Hepatic stellate cell (primary cell): ENCODE measurements at places on chromosomes 6 and 20.

GRCh38 chr6:5850848-5851255 lies 155.9 kb downstream of the NRN1 start:
- DNase-seq, result no peak

DNA sequence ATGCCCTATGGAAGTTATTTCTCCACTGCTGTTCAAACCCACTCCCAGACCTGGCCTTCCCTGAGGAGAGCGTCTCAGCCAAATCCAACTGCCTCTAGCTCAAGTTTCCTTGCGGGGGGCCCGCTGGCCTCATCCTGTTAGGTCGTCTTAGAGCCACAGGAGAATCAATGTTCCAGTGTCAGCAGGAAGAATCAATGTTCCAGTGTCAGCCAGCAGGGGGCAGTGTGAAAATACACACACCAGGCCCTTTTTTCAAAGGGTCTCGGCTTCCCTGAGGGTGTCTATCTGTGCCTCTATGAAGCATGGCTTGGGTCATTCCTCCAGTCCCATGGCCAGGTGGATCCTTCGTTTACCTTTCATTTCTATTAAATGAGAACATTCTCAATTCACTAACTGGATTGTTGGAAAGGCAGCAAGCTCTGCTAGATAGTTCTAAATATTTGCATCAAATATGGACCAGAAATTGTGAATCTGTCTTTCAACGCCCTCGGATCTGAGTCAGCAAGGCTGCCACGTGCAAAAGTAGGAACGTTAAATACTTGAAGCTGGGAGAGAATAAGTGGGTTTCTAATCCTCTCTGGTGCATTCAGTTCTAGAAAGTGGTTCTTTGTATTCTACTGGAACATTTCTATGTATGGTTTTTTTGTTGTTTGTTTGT lies 19.2 kb downstream of the PRND start:
- no peak for DNase-seq

DNA sequence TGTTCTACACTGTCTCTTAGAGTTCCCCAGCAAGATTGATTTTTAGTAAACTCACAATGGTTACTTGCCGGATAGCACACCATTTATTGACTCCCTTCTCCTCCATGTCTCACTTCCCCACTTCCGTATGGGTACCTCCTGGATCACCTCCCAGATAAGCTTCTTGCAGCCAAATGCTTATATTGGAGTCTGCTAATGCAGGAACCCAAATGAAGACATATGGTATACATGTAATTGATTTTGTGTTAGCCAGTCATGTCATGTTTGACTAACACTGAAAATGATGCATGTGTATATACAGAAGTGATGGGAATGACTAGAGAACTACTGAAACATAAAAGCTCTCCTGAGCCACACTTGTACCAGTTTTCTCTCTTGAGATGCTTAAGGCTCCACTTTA lies 46.1 kb upstream of the TMX4 start:
- no peak for DNase-seq

GRCh38 chr6:82588859-82589412 lies 225.3 kb downstream of the TPBG start:
- no peak for DNase-seq

GRCh38 chr20:54397292-54398140 lies 77.9 kb upstream of the DOK5 start:
- DNase-seq, result no peak

GRCh38 chr6:30990422-30991086 lies 7.0 kb downstream of the MUC21 start:
- peak; percentile 32 for DNase-seq

DNA sequence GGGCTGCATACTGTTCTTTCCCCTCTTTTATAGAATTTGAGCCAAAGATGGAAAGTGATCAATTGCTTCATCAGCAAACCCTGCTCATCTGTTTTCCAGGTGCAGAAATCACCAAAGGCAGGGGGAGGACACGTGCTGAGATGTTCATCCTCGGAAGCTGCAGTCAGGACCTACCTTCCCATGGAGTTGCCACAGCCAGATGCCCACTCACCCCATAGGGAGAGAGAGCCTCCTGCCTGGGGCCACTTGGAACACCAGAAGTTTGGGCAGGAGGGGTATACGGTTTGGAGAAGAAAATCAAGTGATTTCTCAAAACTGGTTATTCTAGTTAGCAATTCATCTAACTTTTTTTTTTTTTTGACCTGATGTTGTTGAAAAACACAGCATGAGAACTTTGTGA lies 5.3 kb upstream of the CST7 start:
- DNase-seq, result no peak

DNA sequence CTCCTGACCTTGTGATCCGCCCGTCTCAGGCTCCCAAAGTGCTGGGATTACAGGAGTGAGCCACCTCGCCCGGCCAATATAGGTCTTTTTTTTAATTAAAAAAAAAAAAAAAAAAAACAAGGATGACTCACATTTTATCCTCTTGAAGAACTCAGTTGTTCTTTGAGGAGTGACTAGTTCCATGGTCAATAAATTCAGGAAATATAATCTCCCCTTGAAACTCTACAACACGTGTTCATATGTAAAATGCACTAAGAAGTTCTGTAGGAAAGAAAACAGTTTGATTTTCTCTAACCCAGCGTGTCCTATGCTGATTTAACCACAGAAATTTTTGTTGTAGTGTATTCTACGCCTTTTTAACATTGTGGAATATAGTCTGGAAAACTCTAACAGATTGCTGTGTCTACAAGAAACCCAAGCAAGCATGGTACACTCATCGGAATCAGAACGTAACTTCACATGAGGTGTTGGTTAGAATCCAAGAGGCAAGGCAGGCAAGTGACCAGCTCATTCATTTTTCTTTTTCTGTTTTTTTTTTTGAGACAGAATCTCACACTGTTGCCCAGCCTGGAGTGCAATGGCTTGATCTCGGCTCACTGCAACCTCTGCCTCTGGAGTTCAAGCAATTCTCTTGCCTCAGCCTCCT lies 79.0 kb upstream of the ZNF217 start:
- no peak for DNase-seq

- no peak for DNase-seq
Measured at GRCh38 chr6:119890470-119890869, 540.9 kb upstream of the MAN1A1 start.

DNA sequence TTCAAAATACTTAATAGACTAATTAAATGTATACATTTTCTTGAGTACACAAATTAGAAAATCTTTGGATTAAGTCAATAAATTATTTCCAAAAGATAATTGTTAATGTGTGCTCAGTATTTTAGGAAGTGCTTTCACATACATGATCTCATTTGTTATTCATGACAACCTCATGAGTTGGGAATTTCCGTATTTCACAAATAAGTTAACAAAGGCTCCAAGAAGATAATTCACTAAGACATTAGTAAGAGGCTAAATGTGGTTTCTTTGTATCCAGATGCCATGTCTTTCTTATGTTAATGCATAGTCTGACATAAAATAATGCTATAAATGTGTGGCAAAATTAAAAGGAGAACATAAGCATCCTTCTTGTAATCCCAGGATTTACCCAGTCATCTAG lies 79.5 kb upstream of the TCF21 start:
- no peak for DNase-seq
